Suppressor macrophage (primary cell): ENCODE measurements at places on chromosomes 13 and 19.

- DNase-seq = no peak
Measured at GRCh38 chr13:40024204-40024966, 368.9 kb downstream of the COG6 start.

- DNase-seq = no peak
Measured at GRCh38 chr19:42245231-42245630, 2.8 kb upstream of the GSK3A start.

- peak; percentile 73 for DNase-seq
Measured at GRCh38 chr19:40614622-40615411, 13.6 kb downstream of the LTBP4 start.

DNA sequence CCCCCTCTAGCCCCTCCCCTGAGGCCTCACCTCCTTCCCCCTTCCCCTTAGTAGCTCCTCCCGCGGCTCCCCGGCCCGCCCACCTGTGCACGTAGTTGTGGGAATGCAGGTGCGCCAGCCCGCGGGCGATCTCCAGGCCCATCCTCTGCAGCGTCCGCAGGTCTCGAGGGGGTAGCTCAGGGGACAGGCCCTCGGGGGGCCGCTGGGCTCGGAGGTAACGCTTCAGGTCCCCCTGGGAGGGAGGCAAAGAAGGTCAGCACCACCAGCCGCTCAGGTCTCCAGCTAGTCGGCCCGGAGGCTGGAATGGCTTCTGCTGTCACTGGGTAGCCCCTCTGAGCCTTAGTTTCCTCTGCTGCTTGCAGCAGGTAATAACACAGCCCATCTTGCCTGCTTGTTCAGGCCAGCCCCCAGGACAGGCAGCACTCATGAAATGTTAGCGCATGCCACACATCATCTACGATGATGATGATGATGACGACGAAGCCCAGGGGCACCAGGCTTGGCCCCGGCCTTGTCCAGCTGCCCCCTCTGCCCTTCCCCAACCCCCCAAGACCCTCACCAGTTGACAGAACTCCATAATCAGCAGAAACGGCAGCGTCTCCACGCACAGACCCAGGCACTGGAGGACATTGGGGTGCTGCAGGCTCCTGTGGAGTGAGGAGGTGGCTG lies 9.2 kb downstream of the LMTK3 start:
- DNase-seq = no peak

GRCh38 chr13:40550130-40550529 lies 116.3 kb downstream of the FOXO1 start:
- DNase-seq = no peak

DNA sequence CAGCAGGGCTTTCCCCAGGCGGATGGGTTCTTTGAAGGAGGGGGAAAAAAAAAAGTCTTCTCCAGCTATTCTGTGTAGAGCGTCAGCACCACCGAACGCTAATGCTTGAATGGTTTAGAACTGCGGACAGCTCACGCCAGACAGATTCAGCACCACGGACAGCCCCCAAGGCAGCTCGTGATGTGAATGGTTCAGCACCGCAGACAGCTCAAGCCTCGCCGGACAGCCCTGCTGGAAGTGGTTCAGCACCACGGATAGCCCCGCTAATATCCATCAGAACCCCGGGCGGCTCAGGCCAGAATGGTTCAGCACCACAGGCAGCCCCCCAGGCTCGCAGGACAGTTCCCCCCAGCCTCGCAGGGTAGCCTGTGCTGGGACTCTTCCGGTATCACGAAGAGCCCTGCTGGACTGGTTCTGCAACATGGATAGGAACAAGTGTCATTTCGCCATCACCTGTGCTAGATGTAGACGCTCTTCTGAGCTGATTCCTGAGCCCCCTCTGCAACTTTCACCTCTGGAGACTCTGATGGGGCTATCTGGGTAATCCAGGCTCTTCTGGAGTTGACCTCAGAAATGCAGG lies 4.9 kb upstream of the SMIM17 start:
- peak; percentile 44 for DNase-seq

- DNase-seq = no peak
Measured at GRCh38 chr13:24306632-24307031, 2.7 kb upstream of the C1QTNF9 start.

DNA sequence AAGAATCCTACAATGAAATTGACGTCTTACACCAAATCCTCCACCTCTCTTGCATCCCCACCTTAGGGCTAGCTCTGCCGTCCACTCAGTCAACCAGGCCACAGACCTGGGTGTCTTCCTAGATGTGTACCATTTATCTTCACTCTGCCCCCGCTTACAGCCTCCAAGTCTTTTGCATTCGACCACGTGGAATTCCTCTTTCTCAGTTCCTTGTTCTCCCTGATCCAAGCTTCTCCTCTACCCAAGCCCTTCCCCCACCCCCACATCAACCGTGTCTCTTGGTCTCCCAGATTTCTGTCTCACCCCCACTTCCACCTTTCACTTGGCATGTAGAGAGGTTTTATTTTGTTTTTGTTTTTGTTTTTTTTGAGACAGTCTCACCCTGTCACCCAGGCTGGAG lies 1.2 kb upstream of the DMWD start:
- DNase-seq = peak; percentile 57

DNA sequence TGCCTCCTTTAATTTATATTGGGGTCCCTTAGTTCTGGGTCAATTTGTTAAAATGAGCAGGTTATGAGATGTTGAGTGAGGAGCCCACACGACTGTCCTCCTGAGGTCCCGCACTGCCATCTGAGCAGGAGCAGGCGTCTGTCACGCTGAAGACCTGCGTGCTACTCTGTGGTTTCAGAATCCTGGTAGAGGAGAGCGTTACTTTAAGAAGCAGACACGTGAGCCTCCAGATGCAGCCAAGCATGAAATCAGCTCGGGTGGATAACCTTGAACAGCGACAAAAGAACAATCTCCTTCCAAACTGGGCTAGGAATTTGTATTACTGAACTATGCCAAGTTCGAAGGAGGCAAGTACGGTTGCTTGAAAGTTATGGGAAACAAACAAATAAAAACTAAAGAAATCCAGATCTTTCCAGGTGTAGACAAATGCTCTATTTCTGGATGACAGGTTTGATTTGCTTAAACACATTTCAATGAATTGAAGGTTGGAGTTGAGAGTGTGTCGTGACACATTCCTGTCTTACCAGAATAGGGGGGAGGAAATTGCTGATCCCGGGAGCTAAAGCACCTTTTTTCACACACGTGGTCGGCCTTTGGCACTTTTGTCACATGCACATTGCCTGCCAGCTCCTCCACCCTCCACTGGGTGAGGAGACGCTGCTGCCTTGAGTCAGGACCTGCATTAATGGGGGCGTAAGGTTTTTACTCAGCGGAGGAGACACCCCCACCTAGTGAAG lies 945.5 kb upstream of the SLC10A2 start:
- no peak for DNase-seq

DNA sequence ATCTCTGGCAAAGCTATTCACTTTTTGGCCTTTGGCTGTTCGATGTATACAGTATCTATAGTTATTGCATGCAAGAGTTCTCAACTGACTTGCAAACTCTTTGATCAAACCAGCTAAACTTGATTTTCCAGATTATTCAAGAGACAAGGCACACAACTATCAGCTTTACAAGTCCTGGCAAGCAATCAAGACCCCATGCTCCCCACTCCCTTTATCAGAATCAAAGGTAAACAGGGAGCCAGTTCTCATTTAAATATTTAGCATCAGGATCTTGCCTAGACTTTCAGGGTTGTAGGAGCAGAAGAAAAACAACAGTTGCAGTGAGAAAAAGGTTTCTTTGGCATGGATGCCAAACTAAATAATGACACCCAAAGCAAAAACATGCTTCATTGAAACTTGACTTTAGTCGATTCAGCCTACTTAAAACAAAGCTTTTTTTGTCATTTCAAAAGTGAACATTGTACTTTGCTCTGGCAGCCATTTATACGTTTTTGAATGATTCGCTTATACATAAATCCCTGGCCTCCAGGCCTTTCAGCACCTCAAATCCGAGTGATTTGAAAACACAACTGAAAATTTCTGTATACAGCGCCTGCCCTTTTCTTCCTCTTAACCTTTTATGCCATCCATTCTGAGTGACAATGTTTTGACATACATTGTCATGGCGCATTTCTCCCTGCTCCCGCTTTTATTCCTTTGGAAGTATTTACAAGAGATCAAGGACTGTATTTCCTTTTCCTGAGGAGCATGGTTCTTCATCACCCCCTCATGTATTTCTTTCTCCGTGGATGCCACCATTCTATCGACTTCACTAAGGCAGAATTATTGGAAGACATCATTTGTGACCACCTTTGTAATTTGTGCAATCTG lies 340.8 kb downstream of the KLF5 start:
- no peak for DNase-seq

DNA sequence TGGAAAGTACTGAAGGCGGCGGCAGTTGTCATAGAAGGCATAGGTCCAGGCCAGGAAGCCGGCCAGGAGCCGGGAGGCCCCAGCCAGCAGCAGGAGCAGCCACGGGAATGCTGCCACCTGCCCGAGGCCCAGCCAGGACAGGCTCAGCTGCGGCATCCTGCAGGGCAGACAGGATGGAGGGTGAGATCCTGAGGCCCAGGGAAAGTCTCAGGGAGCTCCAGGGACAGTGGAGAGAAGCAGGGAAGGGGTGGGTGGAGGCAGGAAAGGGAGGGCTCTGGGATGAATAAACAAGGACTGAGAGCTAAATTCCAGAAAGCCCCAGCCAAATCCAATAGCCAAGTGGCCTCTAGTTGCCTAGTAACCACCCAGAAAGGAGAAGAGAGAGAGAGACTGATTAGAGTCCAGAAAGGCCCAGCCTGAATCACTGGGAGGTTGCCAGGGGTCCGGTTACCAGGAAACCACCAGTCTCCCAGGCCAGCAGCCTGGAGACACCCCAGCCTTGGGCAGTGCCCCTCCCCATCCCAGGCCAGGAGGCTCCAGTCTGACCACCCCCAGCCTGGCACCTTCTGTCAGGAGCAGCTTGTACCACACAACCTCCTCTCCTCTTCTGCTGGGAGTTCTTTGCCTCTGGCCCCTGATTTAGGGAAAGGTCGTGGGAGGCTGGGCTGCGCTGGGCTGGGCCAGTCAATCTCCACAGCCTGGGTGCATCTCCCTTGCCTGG lies 7.5 kb upstream of the OR10H5 start:
- DNase-seq = no peak

DNA sequence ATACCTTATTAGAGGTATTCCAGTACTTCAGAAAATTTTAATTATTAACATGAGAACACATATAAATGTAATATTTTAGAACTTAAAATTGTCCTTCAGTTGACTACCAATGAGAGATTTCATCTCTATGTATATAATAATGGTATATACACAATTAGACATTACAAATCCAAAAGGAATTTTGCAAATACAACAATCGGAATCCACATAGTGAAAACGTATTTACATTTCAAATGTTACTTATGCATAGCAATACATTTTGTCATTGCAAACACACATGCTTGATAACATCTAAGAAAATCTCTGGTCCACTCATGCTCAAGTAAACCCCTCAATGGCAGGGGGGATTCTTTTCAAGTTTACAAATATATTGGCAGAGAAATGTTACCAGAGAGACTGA lies 2345.2 kb downstream of the PCDH9 start:
- DNase-seq = no peak

GRCh38 chr19:11063434-11063833 lies 25.8 kb upstream of the LDLR start:
- DNase-seq = no peak

GRCh38 chr19:10335352-10335985 lies 2.1 kb upstream of the RAVER1 start:
- DNase-seq = no peak

DNA sequence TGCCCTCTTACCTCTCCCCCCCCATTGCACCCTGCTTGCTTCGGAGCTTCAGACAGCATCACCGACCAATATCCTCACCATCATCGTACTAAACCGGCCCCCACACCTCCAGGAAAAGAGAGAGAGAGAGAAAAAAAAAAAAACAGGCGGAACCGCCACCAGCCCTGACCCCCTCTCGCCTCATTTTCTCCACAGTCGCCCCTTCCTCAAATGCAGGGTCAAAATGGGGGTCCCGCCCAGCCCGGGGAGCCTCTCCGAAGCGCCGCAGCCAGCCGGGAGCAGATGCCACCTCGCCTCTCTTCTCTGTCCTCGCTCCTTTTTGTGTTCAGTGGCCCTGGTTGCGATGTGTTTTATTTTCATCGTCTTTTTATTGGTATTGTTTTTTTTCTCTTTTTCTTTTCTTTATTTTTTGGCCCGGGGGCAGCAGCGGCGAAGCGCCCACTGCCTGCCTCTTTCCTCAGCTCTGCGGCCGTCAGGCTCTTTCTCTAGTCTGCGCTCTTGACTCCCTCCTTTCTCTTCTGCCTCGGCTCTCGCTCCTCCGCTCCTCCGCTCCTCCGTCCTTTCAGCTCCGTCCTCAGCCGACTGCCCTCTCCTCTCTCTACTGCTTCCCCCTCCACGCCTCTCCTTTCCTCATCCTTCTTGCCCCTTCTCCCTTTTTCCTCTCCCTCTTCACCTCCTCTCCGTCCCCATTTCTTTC lies 41.4 kb downstream of the DEDD2 start:
- no peak for DNase-seq

- no peak for DNase-seq
Measured at GRCh38 chr19:56732976-56733375, 61.4 kb upstream of the ZNF835 start.

DNA sequence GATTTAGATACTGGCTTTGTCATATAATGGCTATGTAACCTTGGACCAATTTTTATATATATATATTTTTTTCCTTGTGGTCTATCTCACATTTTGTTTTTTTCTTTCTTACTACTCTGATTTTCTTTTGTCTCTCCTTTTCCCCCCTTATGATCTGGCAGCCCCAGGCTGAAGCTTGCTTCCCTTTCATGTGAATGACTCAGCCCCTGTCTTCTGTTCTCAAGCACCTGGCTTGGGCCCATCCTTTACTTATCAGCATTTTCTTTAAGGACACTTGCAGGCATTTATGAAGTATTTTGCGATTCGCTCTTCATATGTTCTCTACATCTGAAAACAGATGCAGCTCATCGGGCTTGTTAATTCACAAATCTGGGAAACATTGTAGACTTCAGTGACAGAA lies 163.6 kb downstream of the SPRY2 start:
- no peak for DNase-seq

DNA sequence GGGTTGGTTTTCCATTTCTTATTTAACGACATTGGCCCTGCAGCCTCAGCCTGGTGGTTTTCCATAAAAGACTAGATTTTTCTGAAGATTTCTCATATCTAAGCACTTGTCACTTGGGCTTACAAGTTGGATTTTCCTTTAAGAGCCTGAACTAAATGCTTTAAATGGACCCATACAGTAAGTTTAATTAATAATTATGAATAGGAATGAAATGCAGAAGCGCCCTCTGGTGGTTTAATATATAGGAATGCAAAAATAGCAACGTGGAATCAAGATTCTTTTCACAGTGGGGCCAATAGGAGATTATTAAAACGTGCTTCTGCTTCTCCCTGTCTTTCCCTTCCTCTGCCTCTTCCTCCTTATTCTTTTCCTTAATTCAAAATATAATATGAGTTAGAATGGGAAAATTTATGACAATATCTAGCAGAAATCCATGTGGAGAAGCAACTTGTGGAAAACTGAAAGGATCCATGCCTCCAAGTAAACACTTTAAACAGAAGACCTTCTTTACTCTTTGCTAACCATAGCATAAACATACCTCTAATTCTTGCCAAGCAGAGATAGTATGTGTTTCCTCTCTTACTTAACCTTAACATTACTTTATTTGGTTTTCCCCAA lies 324.0 kb downstream of the GPC5 start:
- no peak for DNase-seq

- DNase-seq = no peak
Measured at GRCh38 chr13:109281017-109281902, 505.1 kb downstream of the IRS2 start.

GRCh38 chr19:8910775-8911414 lies 78.7 kb downstream of the MBD3L1 start:
- no peak for DNase-seq

GRCh38 chr13:110561344-110562035 lies at the start of gene RAB20:
TSS of gene RAB20 (minus strand) at chr13:110561722. CDS start at chr13:110561519, 203 bp downstream.
- DNase-seq = peak; percentile 96
